8988T (cell line): ENCODE measurements at places on chromosomes 13 and 19.

DNA sequence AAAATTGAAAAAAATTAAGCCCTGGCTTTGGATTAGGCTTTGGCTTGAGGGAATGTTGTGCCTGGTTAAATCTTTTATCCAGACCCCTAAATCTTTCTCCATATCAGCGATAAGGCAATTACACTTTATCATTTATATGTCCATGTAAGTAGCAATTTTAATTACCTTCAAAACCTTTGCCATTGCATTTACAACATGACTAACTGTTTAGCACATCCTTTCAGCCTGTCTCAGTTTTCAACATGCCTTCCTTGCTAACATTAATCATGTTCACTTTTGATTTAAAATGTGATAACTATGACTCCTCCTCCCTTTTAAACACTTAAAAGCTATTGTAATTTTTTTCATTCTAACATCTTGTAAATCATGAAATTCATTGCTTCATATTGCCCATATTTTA is 583.7 kb downstream of the SLITRK1 start:
- DNase-seq, result no peak

DNA sequence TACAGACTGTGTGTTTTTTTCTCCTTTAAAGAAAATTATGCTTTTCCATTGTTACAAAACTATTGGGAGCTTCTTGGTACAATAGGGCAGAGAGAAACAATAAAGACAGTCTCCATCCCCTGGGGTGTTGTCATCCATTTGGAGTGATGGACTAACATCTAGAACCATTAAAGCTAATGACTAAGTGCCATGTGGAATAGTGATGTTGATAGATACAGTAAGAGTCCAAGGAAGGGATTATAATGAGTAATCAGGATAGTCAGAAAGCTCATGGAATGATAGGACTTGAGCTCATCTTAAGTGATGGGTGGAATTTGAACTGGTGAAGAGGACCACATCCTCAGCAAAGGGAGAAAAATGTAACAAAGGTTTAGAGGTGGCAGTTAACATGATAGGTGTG is 24.1 kb upstream of the FRY start:
- DNase-seq, result no peak

- DNase-seq, result no peak
Measured at GRCh38 chr13:98203646-98204326, 26.7 kb upstream of the RNF113B start.

DNA sequence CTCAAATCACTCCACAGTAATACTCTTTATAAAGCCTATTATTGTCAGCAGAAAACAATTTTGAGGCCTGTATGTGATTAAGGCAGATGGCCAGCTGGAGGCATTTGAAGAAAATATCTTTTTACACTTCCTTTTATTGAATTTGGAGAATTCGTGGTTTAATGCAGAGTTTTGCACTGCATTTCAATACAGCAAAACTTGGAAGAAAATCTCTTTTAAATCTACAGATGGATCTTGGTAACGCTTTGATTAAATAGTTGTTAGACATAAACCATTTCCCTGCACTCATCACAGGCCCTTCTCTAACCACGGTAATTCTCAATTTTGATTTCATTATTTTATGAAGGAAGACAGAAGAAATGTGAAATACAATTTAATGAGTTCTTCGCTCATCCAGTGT is 185.7 kb downstream of the RFC3 start:
- DNase-seq, result no peak

- DNase-seq, result peak; percentile 93
Measured at GRCh38 chr19:37902668-37903067, 3.7 kb downstream of the WDR87 start.

GRCh38 chr13:20582026-20582425 is 15.1 kb downstream of the IFT88 start:
- no peak for DNase-seq

GRCh38 chr19:35354898-35355297 is 3.4 kb upstream of the FFAR3 start:
- DNase-seq, result no peak

GRCh38 chr19:45498411-45499195 is at the start of gene PPM1N:
TSS of gene PPM1N (plus strand) at chr19:45498443. CDS start at chr19:45498473, 30 bp downstream.
- DNase-seq, result no peak

DNA sequence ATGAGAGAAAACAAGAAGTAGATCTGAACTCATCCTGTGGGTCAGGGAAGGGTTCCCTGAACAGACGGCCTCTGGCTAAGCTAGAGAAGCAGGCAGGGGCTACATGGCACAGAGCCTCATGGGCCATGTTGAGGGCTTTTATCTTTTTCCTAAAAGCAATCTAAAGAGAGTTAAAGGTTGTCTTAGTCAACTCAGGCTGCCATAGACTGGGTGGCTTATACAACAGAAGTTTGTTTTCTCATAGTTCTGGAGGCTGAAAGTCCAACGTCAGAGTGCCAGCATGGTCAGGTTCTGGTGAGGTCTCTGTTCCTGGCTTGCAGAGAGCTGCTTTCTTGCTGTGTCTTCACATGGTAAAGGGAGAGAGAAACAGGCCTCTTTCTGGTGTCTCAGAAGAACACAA is 2.9 kb upstream of the MBNL2 start:
- no peak for DNase-seq

DNA sequence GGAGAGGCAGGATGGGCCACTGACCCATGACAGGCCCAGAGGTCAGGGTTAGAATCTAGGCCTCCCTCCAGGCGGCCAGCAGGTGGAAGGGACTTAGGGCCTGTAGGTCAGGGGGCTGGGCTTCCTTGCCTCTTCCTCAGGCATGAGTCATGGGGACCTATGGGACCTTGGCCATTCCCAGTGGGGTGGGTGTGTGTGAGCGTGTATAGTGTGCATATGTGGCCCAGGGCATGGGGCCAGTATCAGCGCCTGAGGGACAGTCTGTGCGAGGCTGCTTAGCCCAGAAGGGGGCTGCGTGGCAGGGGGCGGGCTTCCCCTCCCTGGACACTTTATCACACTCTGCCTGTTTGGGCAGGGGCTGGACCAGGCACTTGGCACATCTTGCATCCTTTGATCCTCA is 13.3 kb downstream of the KCTD15 start:
- no peak for DNase-seq

- DNase-seq, result peak; percentile 69
Measured at GRCh38 chr19:43534816-43535761, 2.1 kb downstream of the ZNF575 start.

DNA sequence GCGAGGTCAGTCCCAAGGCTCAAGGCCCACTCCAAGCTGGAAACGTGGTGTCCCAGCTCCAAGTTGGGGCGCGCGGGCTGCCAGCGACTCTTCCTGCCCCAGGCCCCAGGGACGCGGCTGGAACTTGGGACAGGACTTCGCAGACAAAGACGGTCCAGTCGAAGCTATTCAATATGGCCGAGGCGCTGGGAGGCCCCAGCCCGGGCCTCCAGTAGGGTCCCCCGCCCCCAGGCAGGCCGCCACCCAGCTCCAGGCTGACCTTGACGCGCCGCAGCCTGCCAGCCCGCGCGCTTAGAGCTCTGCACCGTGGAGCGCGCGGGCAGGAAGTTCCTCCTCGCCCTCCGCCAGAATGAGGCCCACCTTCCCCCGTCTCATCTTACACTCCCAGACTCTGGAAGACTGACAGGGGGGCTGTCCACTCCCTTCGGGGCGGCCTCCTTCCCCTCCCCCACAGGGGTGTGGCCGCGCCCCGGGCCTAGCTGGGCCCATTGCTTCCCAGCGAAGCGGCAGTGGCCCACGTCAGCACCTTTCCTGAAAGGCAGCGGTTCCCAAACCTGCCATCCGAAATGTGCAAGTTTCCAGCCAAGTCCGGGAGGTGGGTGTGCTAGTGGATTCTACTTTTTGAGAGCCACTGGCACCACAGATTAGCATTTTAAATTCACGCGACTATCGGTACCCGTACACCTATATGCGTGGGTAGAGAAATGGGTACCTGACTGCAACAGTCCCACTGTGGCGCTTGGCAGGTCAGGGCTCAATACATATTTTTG is at the start of gene CCDC8:
TSS of gene CCDC8 (minus strand) at position 303 of the 770 bp plus-strand sequence. CDS start 754 bp downstream, outside the sequence.
- DNase-seq, result no peak
